ENCODE measurements at places on chromosomes 16 and 17.
A peak's percentile ranks its signal among the peaks of the same experiment; 100 is the strongest.

DNA sequence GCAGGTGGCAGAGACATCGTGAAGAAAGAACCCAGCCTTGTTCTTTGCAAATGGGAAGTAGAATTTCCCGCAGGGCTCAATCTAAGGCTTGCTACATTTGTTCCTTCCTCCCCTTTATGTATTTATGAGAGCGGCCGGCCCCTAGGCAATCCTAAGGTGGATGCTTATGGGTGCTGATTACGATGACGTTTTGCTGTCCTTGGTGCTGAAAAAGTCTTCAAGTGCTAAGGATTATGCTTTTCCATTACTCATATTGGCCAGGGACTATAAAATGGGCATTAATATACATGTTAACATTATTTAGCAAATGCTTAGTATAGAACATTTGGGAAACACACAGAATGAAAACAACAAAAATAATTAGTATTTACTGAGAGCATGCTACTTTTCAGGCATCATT is 313.3 kb upstream of the XYLT1 start:
- DNase-seq, result no peak

DNA sequence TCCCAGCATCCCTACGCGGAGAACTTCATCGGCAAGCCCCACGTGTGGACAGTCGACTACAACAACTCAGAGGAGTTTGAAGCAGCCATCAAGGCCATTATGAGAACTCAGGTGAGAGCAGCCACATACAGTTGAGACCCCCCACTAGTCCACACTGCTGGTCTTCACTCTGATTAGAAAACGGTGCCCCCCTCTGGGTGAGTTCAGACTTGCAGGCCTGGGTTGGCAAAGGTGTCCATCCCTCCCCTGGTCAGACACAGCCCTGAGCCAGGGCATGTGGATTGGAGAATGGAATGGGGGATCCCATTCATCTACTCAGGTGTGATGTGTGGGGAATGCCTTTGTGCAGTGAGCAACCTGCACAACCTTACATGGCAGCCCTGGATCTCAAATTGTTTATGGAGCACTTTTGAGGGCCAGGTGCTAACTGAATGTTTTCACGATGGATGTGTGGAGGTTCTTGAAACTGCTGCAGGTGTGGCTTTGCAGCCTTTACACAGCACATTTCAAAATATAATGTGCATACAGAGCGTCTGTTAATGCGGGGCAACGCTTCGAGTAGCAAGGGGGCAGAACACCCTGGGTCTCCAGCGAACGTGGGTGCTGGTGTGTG is 72.6 kb downstream of the MGAT5B start:
- no peak for DNase-seq

GRCh38 chr16:13083681-13084080 is 182.3 kb downstream of the SHISA9 start:
- DNase-seq, result peak; percentile 66

GRCh38 chr16:65876056-65876408 is 490.5 kb upstream of the CDH5 start:
- DNase-seq, result no peak

DNA sequence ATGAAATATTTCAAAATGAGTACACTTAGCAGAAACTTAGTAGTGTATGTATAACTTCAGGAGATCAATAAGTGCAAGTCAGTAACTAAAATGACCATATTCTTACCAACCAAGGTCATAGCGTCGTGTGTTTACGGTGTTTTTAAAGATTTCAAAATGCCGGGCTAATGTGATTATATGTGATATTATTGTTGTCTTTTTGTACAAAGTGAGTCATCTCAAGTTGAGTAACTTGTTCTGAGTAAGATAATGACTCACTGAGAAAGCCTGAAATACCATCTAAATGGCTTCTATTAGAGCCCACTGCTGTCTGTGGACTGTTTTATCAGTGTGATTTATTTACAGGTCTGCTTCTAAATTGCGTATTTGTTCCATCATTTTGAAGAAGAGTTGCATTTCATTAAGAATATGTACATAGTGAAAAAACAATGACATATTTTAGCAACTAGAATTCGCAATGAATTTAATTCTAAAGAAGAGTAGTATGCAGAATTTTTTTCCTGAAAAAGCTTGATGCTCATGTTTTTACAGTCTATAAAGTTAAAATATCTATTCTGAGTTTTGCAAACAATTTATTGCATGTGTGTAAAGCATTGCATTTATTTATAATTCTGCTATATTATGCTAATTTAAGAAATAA is 12.7 kb downstream of the KRT12 start:
- no peak for DNase-seq

Data from NCI-H1105 (cell line).